ENCODE measurements at places on chromosomes 3 and 15.
A peak's percentile ranks its signal among the peaks of the same experiment; 100 is the strongest.

DNA sequence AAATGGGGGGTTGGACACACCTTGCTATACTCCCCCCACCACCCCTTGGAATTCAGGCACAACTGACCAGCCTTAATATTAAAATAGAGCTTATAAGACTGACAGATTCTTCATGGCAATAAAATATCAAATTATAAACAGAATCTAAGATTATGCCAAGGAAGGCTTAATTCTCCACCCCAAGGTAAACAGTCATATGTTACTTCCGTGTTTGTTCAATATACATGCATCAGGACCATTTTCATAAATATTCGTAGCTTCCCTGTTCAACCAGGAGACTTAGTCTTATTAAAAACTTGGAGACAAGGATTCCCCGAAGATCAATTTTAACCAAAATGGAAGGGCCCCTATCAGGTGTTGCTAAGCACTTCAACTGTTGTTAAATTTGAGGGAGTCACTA, 13.3 kb upstream of the EHHADH start:
- no peak for DNase-seq

DNA sequence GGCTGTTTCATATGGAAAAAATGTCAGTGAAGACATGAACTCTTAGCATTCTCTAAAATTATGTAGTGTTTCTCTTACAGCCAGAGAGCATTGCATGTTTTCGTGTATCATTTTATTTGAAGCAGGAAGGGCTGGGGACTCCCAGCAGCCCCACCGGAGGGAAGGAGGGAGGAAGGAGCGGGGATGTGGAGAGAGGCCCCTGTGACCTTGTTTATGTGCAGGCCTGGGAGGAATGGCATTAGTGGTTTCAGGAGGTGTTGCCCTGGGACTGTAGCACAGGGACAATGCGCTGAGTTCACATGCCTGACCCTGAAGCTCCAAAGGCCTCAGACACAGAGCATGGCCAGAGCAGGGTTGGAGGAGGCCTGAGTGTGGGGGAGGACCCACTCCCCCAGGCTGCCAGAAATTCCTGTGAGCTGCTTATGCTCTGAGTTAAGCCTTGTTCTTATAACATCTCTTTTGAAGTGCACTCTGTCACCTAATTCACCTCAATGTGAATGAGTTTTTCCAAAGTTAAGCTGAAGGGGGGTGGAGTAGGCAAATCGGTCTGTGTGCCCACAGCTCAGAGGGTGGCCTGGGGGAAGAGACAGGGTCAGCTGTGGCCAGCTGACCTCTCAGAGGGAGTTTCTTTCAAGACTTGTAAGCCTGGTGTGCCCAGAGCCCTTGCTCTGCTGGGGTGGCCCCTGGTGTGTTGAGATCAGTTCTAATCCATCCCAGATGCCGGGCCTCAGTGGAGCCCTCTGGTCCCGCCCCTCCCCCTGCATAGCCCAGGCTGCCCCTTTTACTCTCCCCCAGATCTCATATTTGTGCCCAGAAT, 3.9 kb upstream of the RNU6-1 start:
- DNase-seq: no peak

GRCh38 chr3:13516760-13517135, 32.2 kb upstream of the FBLN2 start:
- no peak for DNase-seq

DNA sequence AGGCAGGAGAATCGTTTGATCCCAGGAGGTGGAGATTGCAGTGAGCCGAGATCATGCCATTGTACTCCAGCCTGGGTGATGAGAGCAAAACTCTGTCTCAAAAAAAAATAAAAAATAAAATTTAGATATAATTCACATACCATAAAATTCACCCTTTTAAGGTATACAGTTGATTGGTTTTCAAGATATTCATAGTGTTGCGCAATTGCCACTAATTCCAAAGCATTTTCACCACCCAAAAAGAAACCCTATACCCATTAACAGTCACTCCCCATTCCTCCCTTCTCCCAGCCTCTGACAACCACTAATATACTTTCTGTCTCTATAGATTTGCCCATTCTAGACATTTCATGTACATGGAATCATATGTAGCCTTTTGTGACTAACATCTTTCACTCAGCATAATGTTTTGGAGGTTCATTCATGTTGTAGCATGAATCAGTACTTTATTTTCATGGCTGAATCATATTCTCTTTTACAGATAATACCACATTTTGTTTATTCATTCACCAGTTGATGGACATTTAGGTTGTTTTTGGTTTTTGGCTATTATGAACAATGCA, 116.7 kb downstream of the RASA2 start:
- no peak for DNase-seq

GRCh38 chr3:197561926-197562325, 6.2 kb upstream of the BDH1 start:
- DNase-seq: no peak

DNA sequence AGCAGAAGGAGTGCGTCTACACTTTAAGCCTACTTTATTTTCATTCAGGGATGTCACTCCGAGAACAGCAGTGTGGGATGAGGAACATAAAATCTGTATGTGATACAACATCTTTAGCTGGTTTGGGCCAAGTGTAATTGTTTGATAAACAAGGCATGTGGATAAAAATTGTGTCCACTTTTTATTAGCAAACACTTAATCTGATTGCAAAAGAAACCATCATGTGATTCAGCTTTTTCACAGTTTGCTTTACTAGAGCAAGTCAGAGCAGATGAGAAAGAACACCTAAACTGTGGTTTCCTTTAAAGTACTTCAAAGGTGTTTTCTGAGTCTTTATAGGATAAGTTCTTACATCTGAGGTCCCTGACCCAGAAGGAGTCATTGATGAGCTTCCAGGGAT, 237.9 kb downstream of the THSD4 start:
- no peak for DNase-seq

DNA sequence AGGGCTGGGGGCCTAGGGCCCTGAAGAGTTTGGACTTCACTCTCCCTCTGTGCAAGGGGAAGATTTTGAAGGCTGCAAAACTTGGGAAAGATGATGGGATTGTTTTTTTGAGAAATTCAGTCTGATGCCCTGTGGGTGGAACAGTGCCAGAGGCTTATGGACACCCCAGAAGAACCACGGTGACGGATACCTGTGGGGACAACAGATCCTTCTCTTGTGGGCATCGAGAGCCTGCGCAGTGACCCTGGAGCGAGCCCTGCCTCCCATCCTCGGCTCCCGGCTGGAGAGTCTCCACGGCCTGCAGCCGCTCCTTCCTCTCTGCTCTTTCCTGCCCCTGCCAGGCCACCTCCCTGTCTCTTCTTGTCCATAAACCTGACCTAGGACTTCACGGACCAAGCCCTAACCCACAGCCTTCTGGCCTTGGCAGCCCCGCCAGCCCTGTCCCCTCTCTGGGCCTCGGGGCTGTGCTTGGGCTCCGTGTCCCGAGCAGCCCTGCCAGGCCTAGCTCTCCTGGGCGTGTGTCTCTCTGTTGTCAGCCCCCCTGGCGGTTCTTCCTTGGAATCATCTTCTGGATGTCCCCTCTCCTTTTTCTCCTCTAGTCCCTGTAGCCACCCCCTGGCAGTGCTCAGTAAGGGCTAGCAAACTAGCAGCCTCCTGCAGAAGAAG, 98.4 kb downstream of the VGLL4 start:
- no peak for DNase-seq

- no peak for DNase-seq
Measured at GRCh38 chr15:72809329-72809728, 25.8 kb upstream of the ADPGK start.

GRCh38 chr15:41286665-41287333, 45.6 kb downstream of the OIP5 start:
- no peak for DNase-seq

DNA sequence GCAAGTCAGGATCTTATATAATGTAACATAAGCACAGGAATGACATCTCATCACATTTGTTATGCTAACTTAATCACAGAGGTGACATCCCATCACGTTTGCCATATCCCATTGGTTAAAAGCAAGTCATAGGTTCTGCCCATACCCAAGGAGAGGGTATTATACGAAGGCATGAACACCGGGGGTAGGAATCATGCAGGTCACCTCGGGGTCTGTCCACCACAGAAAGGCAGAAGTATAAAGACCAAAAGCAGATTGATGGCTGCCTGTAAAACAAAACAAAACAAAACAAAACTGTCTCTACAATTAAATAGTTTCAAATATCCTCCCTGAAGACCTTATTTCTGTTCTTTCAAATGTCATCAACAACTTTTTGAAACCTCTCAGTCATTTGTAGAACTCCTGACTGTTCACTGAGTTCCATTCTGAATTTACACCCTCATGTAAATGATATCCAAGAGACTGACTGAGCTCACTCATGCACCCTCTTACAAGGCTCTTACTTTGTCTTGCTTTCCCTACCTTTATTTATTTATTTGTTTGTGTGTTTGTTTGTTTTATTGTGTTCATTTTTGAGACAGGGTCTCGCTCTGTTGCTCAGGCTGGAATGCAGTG, 22.7 kb upstream of the ZNF639 start:
- no peak for DNase-seq

GRCh38 chr3:184608209-184608608, 46.6 kb downstream of the EPHB3 start:
- DNase-seq: peak; percentile 9

DNA sequence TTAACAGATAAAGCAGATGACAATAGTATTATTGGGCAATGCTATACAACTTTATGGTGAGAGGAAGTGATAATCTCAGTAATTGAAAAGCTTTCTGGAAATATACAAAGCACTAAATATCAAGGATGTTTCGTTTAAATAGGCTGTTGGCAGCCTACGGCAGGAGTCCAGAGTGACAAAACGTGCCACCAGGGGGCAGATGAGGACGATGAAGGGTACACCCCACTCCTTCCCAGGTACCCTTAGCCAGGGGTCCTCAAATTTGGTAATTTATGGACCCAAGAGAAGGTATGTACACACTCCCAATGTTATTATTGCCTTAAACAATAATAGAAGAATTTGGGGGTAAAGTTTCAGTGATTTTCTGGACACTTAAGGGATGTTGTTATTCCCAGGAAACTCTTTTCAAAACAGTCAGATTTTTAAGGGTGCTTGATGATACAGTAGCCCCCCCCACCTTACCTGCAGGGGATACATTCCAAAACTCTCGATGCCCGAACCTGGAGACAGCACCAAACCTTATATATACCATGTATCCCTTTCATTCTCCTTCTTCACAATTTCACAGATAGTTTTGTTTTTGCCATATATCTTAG, 1.4 kb upstream of the MAGEL2 start:
- no peak for DNase-seq

DNA sequence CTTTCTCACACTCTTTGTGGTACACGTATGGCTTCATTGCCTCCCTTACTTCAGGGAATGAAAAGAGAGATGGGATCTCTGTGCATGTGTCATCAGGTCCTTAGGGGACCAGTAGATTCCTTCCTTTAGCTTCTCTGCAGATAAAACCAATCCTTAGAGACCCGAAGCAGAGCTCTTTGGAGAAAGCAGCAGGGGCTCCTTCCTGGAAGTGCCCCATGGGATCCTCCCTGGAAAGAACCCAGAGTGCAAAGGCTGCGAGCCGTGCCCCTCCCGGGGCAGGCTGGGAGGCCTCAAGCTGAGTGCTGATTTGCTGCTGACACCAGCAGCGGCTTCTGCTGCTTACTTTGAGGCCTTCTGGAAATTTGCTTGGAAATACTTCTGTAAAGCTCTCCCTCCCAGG, 328.6 kb upstream of the RGMA start:
- DNase-seq: no peak

DNA sequence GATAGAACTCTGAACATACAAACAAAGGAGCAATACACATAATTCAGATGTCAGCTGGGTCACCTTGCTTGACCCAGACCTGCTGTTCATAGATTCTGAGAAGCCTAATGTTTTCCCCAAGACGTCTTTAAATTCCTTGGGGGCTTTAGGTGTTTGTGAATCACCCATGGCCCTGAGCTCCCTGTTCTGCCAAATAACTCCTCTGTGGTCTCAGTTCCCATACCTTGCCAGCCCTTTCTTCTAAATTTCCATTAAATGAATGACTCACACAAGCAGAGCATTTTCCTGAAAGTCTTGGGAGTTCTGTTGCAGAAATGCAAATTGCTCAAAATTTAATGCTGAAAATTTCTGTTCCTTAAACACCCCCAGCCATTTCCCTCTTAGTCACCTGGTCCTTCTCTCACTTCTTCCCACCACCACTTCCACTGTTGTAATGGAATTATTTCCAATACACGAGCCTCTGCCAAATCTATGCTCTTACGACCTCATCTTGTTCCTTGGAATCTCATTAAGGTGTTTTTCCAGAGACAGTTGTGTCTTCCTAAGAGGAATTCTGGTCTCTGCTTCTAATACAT, 33.4 kb upstream of the PSMD6 start:
- DNase-seq: no peak

DNA sequence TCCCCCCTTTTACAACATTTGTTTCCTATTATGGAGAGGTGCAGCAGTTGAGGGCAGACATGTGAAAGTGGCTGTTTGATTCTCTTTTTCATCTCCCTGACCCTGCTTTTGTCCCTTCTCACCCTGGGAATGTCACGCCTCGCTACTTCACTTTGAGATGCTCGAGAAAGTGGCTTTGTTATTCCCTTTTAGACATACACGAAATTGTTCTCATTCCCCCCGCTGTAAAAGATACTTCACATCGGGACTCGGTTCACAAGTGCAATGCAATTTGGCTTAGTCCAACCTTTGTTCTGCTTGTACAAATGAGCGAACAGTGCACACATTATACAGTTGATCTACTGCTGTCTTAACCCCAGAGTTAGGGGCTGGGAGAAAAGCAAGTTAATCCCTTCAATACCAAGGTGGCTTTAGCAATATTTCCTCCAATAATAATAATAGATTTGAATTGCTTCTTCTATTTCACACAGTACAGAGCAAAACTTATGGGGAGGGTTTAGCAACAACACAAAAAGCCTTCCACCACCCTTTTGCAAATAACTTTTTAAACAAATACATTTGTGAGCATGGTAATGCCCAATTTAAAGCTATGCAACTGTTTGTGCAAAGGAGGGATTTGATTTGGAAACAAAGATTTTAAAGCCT, 5.7 kb upstream of the FOXB1 start:
- no peak for DNase-seq

- DNase-seq: no peak
Measured at GRCh38 chr15:80507638-80508316, 103.6 kb downstream of the ARNT2 start.

GRCh38 chr3:184231671-184232070, 2.3 kb downstream of the VWA5B2 start:
- no peak for DNase-seq

- DNase-seq: no peak
Measured at GRCh38 chr15:93800805-93801204, 430.6 kb upstream of the MCTP2 start.

All from CD4-positive, alpha-beta T cell treated with Interleukin-6 at 100 ng/mL for 8 hours (primary cell).